Spinal cord (tissue), 10 donors: ENCODE measurements at places on chromosomes 3 and 15.
A peak's percentile ranks its signal among the peaks of the same experiment; 100 is the strongest.

GRCh38 chr3:58585994-58586393, 8.8 kb upstream of the FAM107A start:
- no peak for DNase-seq
- H3K4me1 ChIP-seq: peaks cover 44% of the 10 kb centered on the region

DNA sequence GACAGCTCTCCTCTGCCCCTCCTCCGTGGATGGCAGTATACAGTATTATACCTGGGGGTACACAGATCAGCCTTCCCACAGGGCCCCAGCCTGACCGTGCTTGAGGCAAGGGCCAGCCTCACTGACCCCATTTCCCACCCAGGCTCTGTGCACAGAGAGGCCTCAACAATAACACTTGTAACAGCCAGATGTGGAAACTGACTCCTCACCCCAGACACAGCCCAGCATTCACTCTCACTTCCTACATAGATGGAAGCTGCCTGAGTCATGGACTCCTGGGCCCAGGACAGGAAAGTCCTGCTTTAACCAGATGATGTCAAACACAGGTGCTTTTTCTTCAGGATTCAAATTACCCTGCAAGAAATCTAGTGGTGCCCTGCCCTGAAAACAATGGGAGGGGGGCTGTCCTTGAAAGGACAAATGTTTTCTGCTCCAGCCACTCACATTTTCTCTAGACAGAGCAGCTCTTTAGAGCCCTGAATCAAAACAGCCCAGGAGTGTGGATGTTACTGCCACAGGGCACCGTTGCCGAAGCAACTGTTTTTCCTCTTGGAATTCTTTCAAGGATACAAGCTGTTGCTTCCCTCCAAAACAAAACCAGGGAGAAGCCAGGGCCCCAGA, 16.4 kb downstream of the CCDC12 start:
- peak; percentile 35 for DNase-seq
- H3K36me3 ChIP-seq: peaks cover 3% of the 10 kb centered on the region
- peak overlapping the region; percentile 52 for H3K27ac ChIP-seq
- peaks cover 34% of the 10 kb centered on the region for H3K4me1 ChIP-seq

DNA sequence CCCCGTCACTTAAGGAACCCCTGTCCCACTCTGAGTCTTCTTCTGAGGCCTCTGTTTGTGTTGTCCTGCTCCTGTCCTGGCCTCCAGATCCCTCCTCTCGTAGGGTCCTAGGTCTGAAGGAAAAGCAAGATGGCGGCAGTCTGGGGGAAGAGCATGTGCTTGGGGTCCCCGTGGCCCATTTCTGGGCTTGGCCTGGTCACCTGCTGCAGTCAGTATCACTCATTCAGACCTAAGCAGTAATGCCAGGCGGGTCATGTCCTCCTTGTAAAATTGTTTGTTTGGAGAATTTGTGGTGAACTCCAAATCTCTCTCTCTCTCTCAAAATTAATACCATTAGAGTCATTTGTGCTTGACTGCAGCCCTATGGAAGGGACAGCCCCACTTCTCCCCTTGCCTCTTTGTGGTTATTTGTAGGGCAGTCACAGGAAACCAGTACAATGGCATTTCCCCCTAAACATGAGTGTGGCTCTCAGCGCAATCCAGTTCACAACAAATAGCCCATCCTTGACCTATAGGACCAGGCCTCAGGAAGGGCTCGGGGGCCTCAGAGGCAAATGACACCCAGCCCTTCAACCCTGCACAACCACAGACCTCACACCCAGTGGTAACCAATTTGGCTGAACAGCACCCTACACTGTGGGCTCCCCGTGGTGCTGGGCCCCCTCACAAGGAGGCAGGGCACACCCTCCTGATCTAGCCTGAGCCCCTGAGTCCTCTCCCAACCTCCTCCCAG, 173.5 kb downstream of the OR4M2 start:
- no peaks in the 10 kb centered on the region for H3K27me3 ChIP-seq
- H3K27ac ChIP-seq: no peak overlapping the region
- DNase-seq: no peak
- H3K36me3 ChIP-seq: no peaks in the 10 kb centered on the region
- H3K4me1 ChIP-seq: no peaks in the 10 kb centered on the region
- no peak overlapping the region for H3K4me3 ChIP-seq

- no peak for DNase-seq
- H3K36me3 ChIP-seq: no peaks in the 10 kb centered on the region
- no peak overlapping the region for H3K4me3 ChIP-seq
- H3K4me1 ChIP-seq: no peaks in the 10 kb centered on the region
- H3K27me3 ChIP-seq: no peaks in the 10 kb centered on the region
These were observed 40.7 kb downstream of the SUMF1 start for GRCh38 chr3:4426261-4426781.

DNA sequence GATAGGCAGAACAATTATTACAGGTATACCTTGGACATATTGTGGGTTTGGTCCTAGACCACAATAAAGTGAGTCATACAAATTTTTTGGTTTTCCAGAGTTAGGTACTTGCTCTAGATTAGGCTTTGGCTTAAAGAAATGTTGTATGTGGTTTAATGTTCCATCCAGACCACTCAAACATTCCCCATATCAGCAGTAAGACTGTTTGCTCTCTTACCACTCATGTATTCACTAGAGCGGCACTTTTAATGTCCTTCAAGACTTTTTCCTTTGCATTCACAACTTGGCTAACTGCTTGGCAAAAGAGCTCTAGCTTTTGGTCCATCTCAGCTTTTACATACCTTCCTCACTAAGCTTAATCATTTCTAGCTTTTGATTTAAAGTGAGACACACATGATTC, 250.5 kb upstream of the SETMAR start:
- H3K36me3 ChIP-seq: no peaks in the 10 kb centered on the region
- H3K4me3 ChIP-seq: no peak overlapping the region
- H3K27ac ChIP-seq: no peak overlapping the region
- H3K4me1 ChIP-seq: no peaks in the 10 kb centered on the region
- DNase-seq: no peak
- H3K27me3 ChIP-seq: no peaks in the 10 kb centered on the region

DNA sequence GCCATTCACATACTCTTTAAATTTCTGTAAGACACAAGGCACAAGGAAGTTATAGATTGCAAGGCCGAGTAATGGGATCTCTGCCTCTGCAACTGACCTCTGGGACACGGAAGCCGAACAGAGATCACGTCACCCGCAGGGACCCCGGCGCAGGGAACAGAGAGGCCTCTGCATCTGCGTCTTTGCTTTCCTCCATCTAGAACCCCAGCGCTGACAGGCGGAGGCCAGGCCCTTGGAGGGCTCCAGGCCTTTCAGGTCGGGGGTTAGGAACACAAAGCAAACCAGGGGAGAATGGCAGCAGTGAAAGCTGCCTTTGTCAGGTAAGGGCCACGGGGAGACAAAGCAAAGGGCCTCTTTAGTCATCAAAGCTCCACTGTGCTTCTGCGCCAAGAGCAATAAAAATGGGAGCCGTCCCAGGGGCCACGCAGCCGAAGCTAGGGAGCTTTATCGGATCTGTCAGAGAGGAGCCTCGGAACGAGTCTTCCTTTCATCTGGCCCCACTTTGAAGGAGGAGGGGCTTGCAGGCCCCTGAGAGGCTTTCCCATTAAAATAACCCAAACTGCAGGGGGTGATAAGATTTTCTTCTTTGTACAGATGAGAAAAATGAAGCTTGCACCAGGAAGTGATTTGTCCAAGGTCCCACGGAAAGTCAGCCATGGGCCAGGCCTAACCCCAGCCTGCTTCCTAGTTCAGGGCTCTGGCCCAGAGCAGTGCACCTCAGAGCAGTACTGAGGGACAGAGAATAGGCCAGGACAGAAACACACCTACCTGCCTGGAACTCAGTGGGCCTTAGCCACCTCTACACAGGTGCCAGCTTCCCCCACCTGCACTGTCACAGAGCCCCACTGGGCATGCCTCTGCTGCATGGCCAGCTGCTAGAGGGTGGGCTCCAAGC, 84.4 kb upstream of the RAD18 start:
- H3K27ac ChIP-seq: no peak overlapping the region
- peaks cover 54% of the 10 kb centered on the region for H3K36me3 ChIP-seq
- no peaks in the 10 kb centered on the region for H3K27me3 ChIP-seq
- no peak for DNase-seq
- no peak overlapping the region for H3K4me3 ChIP-seq
- peaks cover 12% of the 10 kb centered on the region for H3K4me1 ChIP-seq

DNA sequence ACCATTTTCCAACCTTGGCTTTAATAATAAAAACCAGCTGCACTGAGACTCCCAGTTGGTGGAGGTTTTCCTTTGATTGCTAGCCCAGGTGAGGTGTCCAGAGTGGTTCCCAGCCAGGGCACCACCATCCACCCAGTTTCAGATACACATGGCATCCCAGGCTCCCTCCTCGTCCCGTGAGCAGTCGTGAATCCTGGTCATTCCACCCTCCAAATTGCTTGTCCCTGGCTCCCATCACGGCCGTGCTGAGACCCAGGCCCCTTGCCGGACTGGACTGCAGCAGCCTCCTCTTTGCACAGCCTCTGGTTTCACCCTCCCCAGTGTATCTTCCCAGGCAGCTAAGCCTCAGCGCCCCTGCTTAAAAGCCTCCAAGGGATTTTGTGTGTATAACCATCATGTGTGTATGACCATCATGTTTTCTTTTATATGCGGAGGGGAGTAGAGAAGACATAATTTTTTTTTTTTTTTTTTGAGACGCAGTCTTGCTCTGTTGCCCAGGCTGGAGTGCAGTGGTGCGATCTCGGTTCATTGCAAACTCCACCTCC, 106.3 kb downstream of the ETFA start:
- no peak overlapping the region for H3K4me3 ChIP-seq
- peaks cover 45% of the 10 kb centered on the region for H3K36me3 ChIP-seq
- DNase-seq: no peak

GRCh38 chr15:50707878-50708427, 21.4 kb upstream of the TRPM7 start:
- peaks cover 8% of the 10 kb centered on the region for H3K36me3 ChIP-seq
- H3K4me1 ChIP-seq: no peaks in the 10 kb centered on the region
- no peak for DNase-seq
- no peak overlapping the region for H3K4me3 ChIP-seq
